ENCODE measurements at places on chromosomes 3 and 15.

DNA sequence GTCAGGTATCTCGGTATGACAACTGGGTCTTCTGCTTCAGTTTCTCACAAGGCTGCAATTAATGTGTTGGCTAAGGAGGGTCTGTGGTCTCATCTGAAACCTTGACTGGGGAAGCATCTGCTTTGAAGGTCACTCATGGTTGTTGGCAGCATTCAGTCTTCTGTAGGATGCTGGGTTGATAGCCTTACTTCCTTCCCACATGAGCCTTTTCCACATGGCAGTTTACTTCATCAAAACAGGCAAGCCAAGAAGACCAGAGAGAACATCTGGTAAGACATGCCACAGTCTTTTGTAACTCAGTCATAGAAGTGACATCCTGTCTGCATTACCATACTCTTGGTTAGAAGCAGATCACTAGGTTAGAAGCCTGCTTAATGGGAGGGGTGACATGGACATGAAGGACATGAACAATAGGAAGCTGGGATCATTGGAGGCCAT lies 49.5 kb downstream of the CMC1 start:
- DNase-seq = no peak

- DNase-seq = no peak
Measured at GRCh38 chr3:30951826-30952225, 57.4 kb upstream of the GADL1 start.

- no peak for DNase-seq
Measured at GRCh38 chr3:180290300-180290699, 253.6 kb upstream of the PEX5L start.

DNA sequence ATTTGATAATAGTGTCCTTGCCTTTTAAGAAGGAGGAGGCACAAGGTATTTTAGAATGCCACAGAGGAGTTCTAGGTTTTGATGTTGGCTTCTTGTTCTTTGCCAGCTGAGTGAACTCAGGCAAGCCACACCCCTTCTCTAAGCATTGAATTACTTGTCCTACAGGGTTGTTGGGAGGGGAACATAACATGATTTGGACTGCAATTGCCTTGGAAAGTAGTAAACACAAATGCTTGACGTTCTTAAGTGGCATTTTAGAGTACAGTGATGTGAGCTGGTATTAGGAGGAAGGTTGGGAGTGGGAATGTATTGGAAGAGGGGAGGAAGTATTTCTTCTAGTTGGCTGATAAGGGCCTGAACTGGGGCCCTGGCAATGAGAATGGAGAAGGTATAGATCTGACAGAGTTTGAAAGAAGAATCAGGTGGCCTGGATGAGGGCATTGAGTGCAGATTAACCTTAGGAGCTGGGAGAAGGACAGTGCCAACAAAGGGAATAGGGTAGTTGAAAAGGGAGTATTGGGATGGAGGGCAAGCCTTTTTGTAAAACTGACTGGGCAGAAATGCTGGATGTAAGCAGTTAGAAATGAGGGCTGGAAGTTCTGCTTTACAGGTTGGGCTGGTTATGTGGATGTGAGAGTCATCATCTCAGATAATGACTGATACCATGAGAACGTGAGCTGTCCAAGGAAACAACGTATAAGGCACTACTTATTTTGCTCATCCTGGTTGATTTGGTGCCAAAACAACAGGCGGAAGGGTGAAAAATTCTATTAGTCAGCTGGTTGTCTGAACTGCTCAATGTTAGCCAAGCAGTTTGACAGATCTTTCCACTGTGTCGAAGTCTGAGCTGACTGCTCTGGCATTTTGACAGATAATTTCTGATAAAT lies 16.7 kb downstream of the KAT2B start:
- no peak for DNase-seq

GRCh38 chr3:45785605-45786150 lies 10.7 kb downstream of the SLC6A20 start:
- DNase-seq = no peak

GRCh38 chr15:98350276-98350675 lies 298.1 kb upstream of the IGF1R start:
- no peak for DNase-seq

DNA sequence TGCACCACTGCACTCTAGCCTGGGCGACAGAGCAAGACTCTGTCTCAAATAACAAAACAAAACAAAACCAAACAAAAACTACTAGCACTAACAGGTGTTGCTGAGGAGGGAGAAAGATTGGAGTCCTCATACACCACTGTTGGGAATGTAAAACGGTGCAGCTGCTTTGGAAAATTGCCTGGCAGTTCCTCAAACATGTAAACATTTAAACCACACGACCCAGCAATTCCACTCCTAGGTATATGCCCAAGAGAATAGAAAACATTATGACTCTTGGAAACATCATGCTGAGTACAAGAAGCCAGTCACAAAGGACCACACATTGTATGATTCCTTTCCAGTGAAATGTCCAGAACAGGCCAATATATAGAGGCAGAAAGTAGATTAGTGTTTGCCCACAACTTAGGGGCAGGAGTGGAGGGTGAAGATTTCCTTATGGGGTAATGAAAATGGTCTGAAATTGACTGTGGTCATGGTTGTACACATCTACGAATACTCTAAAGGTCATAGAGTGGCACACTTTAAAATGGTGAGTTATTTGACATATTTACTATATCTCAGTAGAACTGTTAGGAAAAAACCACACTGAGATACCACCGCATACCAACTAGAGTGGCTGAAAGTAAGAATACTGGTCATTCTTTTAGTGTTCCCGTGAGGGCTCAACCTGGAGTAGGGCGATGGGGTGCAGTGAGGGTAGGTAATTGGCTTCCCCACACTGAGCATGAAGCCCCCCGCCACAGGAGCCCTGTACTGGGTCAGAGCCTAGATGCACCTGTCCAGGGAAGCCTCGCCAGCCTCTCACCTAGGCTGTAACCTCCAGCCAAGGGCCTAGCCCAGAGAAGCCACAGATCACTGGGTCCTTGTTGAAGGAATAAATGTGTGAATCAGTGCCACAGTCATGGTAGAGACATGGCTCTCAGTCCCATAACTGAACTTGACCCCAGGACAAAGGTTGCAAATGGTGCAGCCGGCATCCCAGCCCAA lies 131.1 kb downstream of the NUP210 start:
- DNase-seq = no peak

DNA sequence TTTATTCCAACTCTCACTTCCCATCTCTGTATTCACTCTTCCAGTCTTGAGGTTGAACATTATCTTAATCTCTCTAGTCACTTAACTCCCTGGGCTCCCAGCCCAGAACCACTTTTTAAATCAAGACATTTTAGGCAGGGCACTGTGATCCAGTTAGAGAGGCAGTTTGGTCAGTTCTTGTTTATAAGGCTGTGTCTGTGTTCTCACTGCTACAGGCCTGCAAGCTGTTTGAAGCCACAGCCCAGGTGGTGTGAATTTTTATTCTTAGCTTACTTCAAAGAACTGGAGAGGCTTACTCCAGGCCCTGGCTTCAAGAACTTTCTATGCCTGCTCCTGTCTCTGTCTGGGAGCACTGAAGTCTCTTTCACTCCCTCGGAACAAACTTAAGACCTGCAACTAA lies 906.1 kb downstream of the CADM2 start:
- DNase-seq = no peak

DNA sequence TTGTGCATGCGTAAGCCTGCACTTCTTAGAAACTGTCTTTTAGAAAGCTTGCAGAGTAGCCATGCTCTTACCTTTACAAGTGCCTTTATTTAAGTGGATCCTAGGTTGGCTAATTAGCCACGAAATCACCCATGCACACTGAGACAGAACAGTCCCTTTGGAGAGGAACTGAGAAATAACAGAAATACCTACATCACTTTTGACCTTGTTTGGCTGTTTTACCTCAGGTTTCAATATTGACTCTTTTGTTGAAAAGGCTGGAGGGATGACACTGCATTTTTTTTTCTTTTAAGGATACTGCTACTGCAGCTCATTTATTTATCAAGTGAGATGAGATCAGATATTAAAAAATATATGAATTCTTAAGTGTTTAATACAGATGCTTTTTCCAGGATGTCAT lies 155.6 kb upstream of the GOLIM4 start:
- DNase-seq = no peak

DNA sequence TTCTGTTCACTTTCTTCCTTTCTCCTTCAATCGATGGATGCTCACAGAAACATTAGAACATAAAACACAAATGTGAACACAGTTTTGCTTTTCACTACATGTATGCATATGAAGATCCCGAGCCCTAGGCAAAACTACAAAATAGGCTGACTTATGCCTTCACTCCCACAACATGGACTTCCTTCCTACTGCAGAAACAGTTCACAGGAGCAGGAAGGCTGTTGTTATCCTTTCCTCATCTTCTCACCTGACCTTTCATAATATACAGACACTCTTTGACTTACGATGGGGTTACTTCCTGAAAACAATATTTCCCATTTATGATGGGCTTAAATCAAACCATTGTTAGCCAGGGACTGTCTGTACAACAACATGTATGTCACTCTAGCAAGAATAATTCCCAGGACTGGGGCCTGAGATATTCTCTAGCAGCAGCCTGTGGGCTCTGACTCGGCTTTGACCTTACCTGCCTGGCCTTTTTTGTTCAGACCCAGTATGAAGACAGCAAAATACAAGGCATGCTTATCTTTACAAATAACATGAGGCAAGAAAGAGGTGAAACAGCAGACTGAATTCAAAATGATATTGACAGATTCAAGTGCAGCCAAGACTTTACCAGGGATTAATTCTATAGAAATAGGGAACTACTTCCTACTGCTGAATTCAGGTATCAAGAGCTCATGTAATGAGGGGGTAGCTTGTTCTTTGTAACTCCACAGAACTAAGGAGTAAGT lies 51.8 kb upstream of the PLXND1 start:
- DNase-seq = no peak

- no peak for DNase-seq
Measured at GRCh38 chr15:70518201-70519003, 245.0 kb downstream of the UACA start.

DNA sequence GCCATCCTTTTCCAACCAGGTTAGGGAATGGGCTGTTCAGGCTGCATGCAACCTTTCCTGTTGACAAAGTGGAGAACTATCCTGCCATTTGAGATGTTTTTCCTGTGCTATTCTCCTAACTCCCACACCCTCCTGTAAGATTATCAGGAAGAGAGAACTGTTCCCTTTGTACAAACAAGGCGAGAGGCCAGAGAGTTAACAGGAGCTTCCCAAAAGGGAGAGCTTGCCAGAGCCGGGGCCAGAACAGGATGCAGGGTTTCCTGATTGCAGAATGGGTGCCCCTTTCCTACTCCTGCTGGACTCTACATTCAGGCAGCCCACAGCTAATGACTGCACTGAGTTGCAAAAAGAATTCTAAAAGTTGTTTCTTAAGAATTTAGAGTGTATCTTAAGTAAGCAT lies 17.1 kb downstream of the PML start:
- DNase-seq = no peak

- DNase-seq = no peak
Measured at GRCh38 chr3:52451237-52452083, 2.4 kb downstream of the TNNC1 start.

GRCh38 chr15:81373775-81374395 lies at the start of gene TMC3:
TMC3 (minus strand) TSS chr15:81374213; CDS start chr15:81374077, 136 bp downstream.
- DNase-seq = no peak

DNA sequence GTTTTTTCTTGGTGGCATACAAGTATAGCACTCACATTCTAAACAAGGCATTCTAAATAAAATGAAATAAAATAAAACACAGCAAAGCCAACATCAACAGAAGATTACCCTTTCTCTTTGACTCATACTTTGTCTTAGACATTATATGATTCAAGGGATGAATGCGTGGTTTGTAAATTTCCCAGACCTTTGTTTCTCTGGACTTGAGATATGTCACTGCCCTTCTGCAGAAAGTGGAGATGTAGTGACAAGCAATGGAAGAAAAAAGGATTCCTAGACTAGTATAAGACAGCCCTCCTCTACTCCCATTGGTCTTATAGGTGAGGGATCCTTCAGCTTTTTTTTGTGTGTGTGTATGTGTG lies 22.4 kb downstream of the NANOGP8 start:
- no peak for DNase-seq

DNA sequence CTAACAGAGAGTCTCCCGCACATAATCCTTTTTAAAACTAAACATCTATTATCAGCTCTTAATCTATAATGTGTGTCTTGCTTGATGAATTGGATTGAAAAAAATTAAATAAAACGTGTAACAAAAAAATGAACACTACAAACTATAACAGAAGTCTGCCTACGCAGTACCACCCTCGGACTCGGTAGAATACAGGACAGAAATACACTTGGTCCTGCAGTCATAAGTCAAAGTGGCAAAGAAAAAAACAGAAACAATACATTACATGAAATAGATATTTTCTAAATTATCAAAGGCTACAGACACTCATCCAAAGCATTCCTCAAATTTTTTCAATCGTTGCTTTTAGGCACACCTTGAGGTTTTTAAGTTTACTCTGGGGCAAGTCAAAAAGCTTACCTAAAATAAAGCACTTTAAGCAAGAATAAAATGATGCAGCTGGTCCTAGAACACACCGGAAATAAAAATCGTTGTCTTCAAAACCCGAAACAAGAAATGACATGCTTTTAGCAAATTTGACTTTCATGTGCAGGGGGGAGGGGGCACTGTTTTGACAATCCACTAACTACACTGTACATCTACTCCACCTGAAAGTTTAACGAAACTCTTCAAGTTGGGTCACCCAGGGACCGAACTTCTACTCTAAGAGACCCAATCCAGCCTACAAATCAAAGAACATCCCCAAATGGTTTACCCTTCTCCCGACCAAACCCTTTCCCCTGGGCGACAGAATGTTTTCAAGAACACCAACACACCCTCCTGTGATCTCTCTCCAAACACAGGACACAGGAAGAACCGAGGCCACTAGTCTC lies 1.3 kb downstream of the ADAM10 start:
- DNase-seq = no peak

- peak; percentile 72 for DNase-seq
Measured at GRCh38 chr3:153221748-153222162, 59.7 kb downstream of the RAP2B start.

GRCh38 chr3:141372656-141373055 lies 4.4 kb downstream of the ZBTB38 start:
- no peak for DNase-seq

DNA sequence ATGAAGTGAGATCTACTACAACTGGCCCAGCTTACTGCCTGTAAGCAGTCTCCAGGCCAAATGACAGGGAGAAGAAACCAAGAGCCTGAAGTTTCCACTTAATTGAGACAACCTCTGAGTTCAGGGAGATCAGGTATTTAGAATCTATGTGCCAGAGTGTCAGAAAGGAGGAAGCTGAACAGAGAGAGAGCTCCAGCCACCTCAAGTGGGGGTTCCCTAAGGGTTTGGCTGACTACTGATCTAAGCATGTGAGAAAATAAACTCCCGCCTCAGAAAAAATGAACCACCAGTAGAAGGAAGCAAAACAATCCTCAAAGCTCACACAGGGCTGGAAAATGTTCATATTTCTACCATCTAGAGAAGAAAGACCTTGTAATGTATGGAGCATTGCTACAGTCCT lies 25.0 kb downstream of the ADAM10 start:
- no peak for DNase-seq

DNA sequence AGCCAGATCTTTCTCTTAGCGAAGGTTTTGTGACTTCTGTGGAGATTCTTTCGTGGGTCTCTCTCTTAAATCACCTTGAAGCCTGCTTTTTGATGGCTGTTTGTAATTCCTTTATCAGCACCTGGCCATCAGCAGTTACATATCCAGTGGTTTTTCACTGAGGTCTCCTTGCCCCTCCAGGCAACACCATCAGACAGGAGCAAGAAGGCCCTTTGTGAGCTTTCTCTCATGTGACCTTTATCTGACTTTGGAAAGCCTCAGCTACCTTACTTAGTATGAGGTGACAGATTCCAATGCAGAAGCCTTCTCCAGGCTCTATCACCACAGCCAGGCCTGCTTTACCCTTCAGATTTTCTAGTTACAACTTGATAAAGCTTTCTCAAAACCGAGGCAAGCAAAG lies 30.0 kb upstream of the P3H2 start:
- no peak for DNase-seq
